ENCODE measurements at places on chromosomes 12 and 14. TPM values are rescaled to one million over a fixed set of nuclear protein-coding genes. Genes with fewer than 3 reads are reported as not detected.

The BATF gene
- total RNA-seq: 5.5 TPM

The RARG gene
- 60.4 TPM for total RNA-seq

The MIS18BP1 gene
- total RNA-seq: 17.6 TPM

The ADAM21 gene
- 0.18 TPM for total RNA-seq

- no peak for DNase-seq
Observed at GRCh38 chr14:24066496-24067132, 4.7 kb upstream of the CPNE6 start.

The SPX gene
- total RNA-seq: 0.36 TPM

The NANOG gene
- not detected for total RNA-seq

The TBK1 gene
- total RNA-seq: 15.2 TPM

- DNase-seq: no peak
Observed at GRCh38 chr12:53098354-53098981, 1.0 kb downstream of the IGFBP6 start.

- no peak for DNase-seq
Observed at GRCh38 chr12:102708108-102708507, 208.9 kb downstream of the PAH start.

GRCh38 chr12:94721173-94721572, 70.8 kb upstream of the TMCC3 start:
- no peak for DNase-seq

The HSPB8 gene
- not detected for total RNA-seq

GRCh38 chr12:107917912-107918800, 143.7 kb downstream of the ASCL4 start:
- no peak for DNase-seq

The KERA gene
- total RNA-seq: not detected

DNA sequence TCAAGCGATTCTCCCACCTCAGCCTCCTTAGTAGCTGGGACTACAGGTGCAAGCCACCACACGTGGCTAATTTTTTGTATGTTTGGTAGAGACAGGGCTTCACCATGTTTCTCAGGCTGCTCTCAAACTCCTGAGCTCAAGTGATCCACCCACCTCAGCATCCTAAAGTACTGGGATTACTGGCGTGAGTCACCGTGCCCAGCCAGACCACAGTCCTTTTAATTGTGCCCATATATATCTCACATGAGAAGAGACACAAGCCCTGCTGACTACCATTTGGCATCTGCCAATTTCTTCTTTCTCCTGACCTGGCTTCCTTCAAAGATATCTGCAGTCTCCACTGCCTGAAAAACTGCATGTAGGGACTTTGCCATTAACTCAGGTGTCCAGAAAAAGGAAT, 142.5 kb downstream of the DPY19L2 start:
- DNase-seq: no peak

The P2RX7 gene
- total RNA-seq: 4.3 TPM

- DNase-seq: no peak
Observed at GRCh38 chr12:21774358-21775132, at the start of gene KCNJ8. KCNJ8 (minus strand) TSS chr12:21774706; CDS start chr12:21773616, 1,090 bp downstream.

DNA sequence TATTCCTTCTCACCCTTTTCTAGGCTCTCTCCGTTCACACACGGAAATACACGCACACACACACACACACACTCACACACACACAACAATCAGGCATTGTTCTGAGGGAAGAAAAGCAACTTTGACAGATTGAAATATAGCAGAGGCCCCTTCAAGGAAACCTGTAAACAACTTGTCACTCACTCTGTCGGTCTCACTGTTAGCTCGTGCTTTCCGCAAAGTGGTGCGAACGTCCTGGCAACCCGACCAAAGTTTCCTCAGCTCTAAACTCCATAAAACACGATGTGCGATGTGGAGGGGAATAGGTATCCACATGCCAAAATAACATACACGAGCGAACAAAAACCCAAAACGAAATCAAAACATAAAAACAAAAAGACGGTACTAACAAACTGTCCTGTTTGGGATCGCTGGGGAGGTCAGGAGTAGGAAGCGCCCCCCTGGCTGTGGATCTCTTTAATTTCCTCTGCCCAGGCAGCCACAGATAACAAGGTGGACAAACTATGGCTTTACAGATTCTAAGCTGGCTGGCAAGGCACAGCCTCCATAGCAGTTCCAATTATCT, 822 bp upstream of the SOX5 start:
- no peak for DNase-seq

DNA sequence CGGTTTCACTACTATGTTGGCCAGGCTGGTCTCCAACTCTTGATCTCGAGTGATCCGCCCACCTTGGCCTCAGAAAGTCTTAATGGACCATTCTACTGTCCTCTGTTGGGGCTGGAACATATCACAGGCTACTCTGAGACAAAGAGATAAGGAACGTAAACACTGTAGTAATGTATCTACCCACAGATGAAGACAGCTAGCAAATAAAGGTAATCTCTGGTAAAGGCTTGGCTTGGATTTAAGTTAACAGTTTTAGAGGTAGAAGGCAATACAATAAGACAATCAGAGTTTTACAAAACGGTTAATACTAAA, 44.6 kb upstream of the ISM2 start:
- DNase-seq: no peak

The OR6C2 gene
- total RNA-seq: not detected

DNA sequence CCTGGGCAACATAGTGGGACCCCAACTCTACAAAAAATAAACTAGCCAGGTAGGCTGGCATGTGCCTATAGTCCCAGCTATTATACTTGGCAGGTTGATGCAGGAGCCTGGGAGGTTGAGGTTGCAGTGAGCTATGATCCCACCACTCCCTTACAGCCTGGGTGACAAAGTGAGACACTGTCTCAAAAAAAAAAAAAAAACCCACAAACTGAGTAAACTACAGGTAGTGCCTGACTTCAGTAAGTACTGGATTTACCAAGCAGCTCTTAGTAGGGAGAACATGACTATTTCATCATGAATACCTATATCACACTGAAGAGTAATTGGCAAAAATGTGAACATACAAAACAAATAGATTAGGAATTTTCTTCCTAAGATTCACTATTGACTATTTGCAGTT, 32.4 kb upstream of the AP4S1 start:
- DNase-seq: no peak
